ENCODE measurements at places on chromosomes 5 and 9. TPM values are rescaled to one million over a fixed set of nuclear protein-coding genes. Genes with fewer than 3 reads are reported as not detected.

LCN12 gene
- total RNA-seq = 0.51 TPM

CCL19 gene
- total RNA-seq = not detected

CNTNAP3B gene
- 29.5 TPM for total RNA-seq

TMEM252 gene
- not detected for total RNA-seq

MYMK gene
- not detected for total RNA-seq

FBP2 gene
- total RNA-seq = not detected

SHC3 gene
- total RNA-seq = 79.2 TPM

HTR4 gene
- total RNA-seq = not detected

MIER3 gene
- total RNA-seq = 18.1 TPM

INSL6 gene
- total RNA-seq = not detected

CLIC3 gene
- total RNA-seq = 3.3 TPM

AFAP1L1 gene
- 3.4 TPM for total RNA-seq

CERCAM gene
- 228 TPM for total RNA-seq

TXN gene
- total RNA-seq = 190 TPM

TEX48 gene
- total RNA-seq = not detected

PRR7 gene
- total RNA-seq = 6.2 TPM

SMIM33 gene
- not detected for total RNA-seq
